ENCODE measurements at places on chromosomes 2 and 18.

GRCh38 chr18:34339155-34339554 lies 114.4 kb upstream of the NOL4 start:
- no peak for DNase-seq

DNA sequence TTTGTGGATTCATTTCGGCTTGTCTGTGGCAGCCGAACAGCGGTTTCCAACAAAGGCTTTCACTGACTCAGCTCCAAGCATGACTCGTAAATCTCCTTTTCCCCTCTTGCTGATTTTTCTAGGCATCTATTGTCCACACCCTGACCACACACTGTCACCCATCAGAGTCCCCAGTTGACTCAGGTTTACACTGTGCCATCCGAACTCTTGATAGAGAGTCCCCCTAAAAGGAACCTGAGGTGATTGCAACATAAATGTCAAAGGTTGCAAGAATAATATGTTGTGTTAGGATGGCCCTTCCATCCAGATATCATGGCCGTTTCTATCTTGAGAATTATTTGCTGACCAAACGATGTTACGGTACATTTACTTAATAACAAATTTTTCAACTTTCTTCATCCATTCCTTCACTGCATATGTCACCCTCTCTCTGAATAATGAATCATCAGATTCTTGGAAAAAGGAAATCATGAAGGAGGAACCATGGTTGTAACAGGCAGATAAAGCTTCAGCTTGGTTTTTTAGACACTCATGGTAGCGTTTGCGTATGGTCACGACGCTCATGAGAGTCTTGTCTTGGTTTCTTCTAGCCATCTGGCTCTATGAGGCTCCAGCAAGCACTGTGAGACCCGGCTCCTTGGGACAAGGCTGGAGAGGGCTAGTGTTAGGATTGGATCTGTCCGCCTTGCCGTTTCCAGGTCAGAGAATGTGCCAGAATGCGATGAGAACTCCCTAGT lies 72.1 kb downstream of the NPAS2 start:
- no peak for DNase-seq

DNA sequence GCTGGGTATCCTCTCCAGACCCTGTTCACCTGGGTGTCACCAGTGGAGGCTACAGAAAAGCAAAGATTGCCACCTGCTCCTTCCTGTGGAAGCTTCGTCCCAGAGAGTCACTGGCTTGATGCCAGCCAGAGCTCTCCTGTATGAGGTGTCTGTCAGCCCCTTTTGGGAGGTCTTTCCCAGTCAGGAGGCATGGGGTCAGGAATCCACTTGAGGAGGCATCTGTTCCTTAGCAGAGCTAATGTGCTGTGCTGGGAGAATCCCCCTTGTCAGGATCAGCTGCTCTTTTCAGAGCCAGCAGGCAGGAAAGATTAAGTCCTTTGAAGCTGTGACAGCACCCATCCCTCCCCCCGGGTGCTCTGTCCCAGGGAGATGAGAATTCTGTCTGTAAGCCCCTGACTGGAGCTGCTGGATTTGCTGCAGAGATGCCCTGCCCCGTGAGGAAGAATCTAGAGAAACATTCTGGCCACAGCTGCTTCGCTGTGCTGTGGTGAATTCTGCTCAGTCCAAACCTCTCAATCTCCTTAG lies 121.8 kb downstream of the GPR39 start:
- DNase-seq, result no peak

DNA sequence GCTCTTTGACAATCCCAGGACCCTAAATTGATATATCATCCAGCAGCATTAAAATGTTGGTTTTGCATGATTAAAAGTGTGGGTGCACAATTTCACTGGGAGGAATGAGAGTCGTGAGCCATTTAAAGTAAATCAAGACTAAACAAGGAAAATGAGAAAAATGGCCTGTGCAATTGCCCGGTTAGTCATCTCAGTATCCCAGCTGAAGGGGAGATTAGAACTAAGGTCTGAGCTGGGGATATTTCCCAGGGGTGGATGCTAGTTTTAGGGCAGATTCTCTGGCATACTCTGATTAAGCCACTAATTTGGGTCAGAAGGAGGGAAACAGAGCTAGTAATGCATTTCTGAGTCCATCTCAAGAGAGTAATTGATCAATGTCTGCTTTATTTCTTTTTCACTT lies 177.2 kb downstream of the EN1 start:
- no peak for DNase-seq

GRCh38 chr2:209424781-209425470 lies 1.1 kb downstream of the MAP2 start:
- no peak for DNase-seq

- peak; percentile 27 for DNase-seq
These were observed 29.2 kb downstream of the UNC50 start for GRCh38 chr2:98637401-98638147.

- no peak for DNase-seq
These were observed 80.5 kb downstream of the HAUS1 start for GRCh38 chr18:46184727-46185126.

- no peak for DNase-seq
These were observed 3.2 kb upstream of the SH3RF3 start for GRCh38 chr2:109125593-109126500.

DNA sequence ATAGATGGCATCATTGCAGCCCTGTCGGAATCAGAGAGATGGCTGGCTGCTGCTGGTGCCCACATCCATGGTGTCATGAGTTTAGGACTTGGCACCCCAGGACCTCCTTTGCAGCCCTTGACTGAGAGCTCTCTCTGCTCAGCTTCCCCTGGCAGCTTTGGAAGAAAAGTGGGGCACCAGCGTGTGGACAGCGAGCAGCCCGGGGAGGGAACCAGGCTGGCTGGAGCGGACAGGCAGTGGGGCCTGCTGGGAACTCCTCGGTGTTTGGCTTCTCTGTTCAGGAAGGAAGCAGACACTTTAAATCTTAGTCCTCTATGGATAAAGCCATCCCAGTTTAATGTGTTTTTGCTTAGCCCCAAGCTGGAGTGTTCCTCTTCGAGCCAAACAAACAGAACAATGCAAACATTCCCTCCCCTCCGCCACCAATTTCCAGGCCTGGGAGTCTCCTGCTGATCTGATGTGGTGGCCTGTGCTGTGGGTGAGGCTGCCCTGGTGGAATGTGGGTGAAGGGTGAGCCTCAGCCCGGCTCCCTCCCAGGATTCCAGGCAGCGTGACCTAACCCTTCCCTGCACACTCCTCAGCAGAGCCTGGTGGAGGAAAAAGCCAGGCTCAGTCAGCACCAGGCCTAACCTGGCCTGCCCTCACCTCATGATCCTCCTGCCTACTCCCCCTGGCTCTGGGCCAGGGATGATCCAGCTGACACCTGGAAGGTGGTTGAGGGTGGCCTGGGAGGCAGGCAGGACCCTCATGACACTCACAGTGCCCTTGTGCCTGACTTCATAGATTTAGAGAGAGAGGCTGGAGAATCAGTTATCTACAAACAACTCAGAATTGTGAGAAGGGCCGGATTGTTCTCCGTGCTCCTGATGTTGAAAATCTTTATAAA lies 21.6 kb upstream of the ITGB6 start:
- no peak for DNase-seq

GRCh38 chr2:195658541-195658890 lies 1.5 kb downstream of the SLC39A10 start:
- no peak for DNase-seq

DNA sequence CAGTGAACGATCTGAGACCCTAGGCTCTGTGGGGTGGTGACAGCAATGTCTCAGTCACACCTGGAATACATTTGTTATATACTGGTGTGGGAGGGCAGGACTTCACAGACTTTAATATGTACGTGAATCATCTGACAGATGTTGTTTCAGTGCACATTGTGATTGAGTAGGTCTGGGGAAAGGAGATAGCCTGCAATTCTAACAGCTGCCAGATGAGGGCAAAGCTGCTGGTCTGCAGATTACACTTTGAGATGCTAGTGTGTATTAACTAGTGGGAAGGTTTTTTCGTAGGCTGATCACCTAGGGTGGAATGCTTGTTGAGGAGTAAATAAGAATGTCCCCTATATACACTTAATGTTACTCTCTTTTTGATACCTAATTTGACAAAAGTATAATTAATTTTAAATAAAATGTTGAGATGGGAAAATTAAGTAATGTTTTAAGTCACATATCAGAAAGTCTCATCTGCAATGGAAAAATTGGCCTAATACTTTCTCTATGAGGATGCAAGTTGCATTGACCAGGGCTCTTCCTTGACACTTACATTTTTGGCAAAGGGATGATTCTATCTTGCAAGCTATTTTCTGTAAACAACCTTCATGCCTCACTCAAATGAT lies 496.9 kb upstream of the HNMT start:
- no peak for DNase-seq

- no peak for DNase-seq
These were observed 101.6 kb upstream of the SIX3 start for GRCh38 chr2:44839771-44840502.

GRCh38 chr2:187658952-187659525 lies 104.8 kb upstream of the TFPI start:
- no peak for DNase-seq

GRCh38 chr2:68726608-68727367 lies 7.8 kb upstream of the ARHGAP25 start:
- DNase-seq, result peak; percentile 76

- no peak for DNase-seq
These were observed 11.1 kb upstream of the SCG2 start for GRCh38 chr2:223613017-223613950.

DNA sequence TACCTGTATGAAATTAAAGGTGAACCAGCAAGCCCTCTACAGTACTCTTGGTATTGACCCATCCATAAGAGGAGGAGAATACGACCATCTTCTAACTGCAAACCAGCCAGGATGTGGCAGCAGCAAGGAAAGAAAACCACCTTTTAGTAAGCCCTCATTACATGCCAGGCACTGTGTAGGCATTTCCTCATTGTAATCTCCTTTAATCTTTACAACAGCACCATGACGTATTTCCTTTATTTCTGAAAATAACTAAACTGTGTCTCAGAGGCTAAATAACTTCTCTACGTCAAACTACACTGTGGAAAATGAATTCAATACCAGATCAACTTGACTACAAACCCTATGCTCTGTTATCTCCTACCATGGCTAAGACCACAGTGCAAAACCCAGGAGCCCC lies 18.2 kb downstream of the WDR35 start:
- DNase-seq, result no peak

DNA sequence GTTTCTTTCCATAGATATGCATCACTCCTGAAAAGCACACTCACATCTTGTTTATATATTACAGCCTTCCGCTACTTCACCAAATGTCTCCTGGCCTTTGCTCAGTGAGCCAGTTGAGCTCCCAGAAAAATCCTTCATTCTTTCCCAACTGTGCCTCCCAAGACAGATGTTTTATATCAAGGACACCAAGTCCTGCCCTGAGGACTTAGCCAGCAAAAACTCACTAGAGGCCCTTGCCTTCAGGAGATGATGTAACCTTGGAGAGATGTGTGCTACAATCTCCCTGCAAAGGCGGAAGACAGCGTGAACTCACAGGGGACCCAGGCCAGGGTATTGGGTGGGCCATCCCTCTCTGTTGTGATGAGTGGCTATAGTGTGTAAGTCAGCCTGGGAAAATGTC lies 86.1 kb upstream of the CTAGE1 start:
- DNase-seq, result no peak

DNA sequence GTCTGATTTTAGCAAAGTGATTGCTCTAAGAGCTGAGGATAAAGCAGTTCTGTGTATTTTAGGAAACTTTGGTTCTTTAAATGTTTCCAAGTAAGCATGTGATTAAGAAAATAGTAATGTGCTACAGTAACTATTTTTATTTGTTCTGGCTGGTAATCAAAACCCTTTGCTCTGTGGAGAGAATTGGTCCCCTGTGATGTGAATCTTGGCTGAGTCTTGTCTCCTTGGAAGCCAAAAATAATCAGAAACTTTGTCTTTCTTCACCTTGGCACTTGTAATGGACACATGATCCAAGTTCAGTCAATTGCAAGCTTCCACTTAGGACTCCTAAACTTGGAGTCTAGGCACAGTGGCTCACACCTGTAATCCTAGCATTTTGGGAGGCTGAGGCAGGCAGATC lies 422.7 kb upstream of the CDH20 start:
- DNase-seq, result no peak

GRCh38 chr2:220269367-220269766 lies 641.9 kb downstream of the SLC4A3 start:
- no peak for DNase-seq

DNA sequence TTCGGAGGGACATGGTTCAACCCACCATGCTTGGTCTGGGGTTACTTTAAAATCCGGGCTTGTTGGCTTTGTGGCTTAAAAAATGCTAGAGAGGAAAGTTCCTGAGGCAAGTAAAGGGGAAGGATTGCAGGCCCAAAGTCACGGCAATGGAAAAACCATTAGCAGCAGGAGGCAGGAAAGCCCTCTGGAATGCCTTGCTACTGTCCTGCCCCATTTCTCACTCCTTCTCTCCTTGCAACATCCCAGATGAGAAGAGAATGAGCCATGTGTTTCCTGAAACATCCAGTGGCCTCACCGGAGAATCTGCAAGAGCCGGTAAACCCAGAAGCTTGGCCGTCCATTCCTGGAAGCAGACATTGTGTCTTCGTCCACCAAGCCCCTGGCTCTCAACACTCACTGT lies 97.4 kb upstream of the LCLAT1 start:
- DNase-seq, result no peak

- no peak for DNase-seq
These were observed 16.6 kb downstream of the MARCHF4 start for GRCh38 chr2:216355711-216356110.

DNA sequence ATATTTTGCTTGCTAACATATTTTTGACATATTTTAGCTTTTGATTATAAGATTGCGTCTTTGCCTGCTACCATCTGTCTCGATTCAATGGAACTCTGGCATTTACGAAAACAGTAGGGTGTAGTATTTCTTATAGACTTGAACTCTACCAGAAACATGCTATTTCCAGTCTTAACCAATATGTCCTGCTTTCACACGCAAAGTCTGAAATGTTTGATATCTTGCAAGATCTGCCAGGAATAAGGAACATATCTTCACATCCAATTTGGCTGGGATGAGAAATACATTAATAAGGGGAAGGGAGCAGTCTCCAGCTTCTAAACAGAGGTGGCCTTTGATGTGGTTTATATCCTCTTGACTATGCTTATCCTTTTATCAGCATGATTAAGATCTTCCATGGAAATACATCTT lies 299.4 kb downstream of the ZNF521 start:
- no peak for DNase-seq

GRCh38 chr2:28150236-28150915 lies 242.3 kb upstream of the FOSL2 start:
- no peak for DNase-seq

DNA sequence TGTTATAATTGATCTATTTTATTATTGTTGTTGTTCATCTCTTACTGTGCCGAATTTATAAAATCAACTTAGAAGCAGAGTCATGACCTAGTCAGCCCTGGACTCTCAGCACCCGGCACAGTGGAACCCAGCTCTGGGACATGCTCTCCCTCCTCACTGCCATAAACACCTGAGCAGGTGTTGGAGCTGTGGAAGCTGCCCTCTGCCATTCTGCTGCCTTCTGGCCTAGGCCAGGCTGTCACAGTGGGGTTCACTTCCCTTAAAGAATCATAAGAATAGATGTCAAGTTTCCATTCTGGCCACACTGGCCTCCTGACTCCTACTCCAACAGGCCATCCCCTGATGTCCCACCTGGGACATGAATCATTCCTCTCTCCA lies 192.2 kb downstream of the ZFP36L2 start:
- DNase-seq, result no peak

GRCh38 chr2:27091746-27092695 lies 5.4 kb downstream of the KHK start:
- no peak for DNase-seq

Data from activated CD8-positive, alpha-beta memory T cell treated with anti-CD3 and anti-CD28 coated beads for 4 hours (primary cell).